Activated CD4-positive, CD25-positive, alpha-beta regulatory T cell treated with anti-CD3 and anti-CD28 coated beads, Interleukin-2, amount 50 U/mL, for 72 hours (primary cell): ENCODE measurements at places on chromosomes 6 and 20.

DNA sequence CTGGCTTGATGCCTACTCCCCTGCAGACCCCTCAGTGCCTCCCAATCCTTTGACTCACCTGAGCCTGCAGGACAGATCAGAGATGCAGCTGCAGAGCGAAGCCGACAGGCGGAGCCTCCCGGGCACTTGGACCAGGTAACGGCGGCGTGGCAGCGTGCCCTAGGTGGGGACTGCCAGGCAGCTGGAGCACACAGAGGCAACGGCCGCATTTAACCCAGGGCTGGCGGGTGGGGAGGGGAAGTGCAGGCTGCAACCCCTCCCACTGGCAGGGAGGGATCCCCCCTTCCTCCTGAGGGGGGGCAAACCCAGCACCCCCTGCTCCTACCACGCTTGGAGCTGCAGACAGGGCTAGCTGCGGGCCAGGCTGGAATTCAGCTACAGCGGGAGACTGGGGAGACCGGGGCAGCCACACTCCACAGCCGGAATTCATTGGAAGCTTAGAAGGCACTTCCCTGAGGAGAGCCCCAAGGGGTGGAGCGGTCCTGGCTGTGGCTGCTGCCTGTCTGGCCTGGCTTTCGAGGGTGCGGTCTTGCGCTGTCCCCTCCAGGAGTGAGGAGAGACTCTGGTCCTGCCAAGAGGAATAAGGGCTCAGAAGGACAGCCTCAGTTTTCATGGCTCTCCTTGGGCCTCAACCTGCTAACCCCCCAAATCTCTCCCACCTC, at the start of gene MATN4:
MATN4 (minus strand) TSS at position 183 of the 662 bp plus-strand sequence. CDS start 2,717 bp downstream, outside the sequence.
- no peak for DNase-seq

DNA sequence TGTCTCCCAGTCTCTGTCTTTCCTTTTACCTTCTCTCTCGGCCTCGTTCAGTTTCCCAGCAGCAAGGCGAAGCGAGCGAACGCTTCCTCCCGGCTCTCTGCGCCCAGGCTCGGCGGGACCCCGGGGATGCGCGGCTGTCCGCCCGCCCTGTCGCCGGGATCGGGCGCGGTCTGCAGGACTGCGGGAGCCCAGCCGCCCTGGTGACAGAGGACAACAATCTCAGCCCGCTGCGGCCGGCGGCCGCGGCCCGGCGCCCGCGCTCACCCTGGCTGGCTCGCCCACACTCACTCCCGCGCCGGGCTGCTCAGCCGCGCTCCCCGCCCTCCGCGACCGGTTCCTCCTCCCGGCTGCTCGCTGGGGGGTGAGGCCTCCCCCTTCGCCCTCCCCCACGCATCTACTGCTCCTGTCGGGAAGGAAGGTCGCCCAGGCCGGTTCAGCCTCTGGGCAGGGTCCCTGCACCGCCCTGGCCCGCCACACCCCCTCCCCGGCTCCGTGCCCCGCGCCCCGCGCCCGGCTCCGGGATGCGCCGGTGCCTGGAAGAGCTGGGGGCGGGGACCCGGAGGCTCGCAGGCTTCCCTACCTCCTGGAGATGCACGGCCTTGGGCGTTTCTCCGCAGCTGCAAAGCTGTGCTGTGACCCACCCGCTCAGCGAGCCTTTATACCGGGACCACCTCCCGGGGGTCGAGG, 410 bp downstream of the SYNE1 start:
- DNase-seq: no peak

DNA sequence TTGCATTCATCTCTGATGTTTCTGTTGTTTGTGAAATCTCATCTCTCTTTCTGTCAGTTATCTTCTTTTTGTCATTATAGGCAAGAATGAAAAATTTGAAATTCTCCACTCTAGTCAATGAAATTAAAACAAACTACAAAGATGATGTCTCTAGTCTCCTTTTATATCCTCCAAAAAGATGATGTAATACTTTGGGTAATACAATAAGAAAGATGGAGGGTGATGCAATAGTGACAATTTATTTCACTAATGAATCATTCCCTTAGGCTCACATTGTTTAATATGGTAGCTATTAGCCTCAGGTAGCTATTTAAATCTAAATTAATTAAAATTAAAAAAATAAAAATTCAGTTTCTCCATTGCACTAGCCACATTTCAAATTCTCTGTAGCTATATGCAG, 145.4 kb downstream of the UST start:
- DNase-seq: no peak

DNA sequence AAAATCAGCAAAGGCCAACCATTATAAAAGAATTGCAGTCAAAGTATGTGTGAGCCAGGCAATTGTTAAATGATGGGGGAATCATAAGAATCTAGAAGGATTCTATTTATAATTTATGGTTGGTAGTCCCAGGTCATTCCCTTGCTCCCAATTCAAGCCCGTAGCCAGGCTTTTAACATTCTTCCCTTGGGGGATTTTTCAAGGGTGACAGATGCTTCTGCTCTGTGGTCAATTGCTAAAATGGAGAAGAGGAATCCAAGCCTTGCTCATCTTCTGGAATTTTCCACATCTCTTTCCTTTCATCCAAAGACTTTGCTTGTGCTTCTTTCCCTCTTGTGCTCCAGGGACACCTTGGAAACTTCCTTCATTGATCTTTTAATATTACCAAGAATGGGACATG, 18.0 kb upstream of the BCAS1 start:
- DNase-seq: no peak

GRCh38 chr20:15248618-15249395, 911.4 kb upstream of the FLRT3 start:
- no peak for DNase-seq

GRCh38 chr20:57586370-57586793, 25.5 kb downstream of the PCK1 start:
- no peak for DNase-seq
